ENCODE measurements at places on chromosomes 2 and 18. TPM values are rescaled to one million over a fixed set of nuclear protein-coding genes. Genes with fewer than 3 reads are reported as not detected.

Gene VWC2L
- total RNA-seq = not detected

Gene FZD7
- 0.16 TPM for total RNA-seq

Gene NPHP1
- total RNA-seq = 1.9 TPM

Gene NAB1
- 49.8 TPM for total RNA-seq

Gene ZAP70
- under 0.01 TPM for total RNA-seq

Gene LYPD6B
- total RNA-seq = not detected

Gene STAT4
- under 0.01 TPM for total RNA-seq

Gene STEAP3
- 8.6 TPM for total RNA-seq

Gene ADNP2
- 13.6 TPM for total RNA-seq

Gene ABHD1
- not detected for total RNA-seq

Gene LTBP1
- 9.2 TPM for total RNA-seq

Gene EHBP1
- 20.7 TPM for total RNA-seq

Gene SH3RF3
- total RNA-seq = 3.1 TPM

Gene TMEM198
- total RNA-seq = not detected

Gene CYB5A
- total RNA-seq = 92.3 TPM

Gene SERPINB10
- not detected for total RNA-seq

Gene CCDC68
- total RNA-seq = 0.63 TPM

Gene CHN1
- total RNA-seq = 11.5 TPM

Gene CD207
- 0.16 TPM for total RNA-seq

Measured in bladder microvascular endothelial cell (primary cell).